ENCODE measurements at places on chromosomes 4 and X.

GRCh38 chr4:187019896-187020295 lies 296.2 kb upstream of the FAT1 start:
- DNase-seq = no peak

DNA sequence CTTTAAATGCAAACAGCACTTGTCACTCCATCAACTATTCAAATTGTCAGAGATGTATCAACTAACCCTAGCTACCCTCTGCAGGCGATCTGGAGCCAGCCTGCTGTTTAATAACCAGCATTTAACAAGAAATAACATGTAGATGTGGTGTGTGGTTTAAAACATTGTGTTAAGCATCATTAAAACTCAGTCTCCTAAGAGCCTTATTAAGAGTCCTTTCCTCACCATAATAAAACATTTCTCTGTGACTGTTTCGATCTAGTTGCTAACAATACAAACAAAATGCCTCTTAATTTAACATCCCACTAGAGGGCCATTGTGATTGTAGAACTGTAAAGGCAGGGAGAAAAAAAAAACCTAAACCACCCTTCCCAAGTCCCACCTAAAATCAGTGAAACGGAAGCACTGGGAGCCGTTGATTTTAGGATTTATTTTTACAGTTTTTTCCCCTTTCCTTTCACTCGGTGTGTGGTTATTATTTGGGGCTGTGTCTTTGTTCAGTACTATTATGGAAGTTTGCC lies 708.6 kb downstream of the C4orf33 start:
- no peak for DNase-seq

GRCh38 chr4:86506591-86506990 lies 87.5 kb upstream of the PTPN13 start:
- no peak for DNase-seq

- DNase-seq = no peak
Measured at GRCh38 chr4:102809190-102809589, 18.2 kb downstream of the UBE2D3 start.

DNA sequence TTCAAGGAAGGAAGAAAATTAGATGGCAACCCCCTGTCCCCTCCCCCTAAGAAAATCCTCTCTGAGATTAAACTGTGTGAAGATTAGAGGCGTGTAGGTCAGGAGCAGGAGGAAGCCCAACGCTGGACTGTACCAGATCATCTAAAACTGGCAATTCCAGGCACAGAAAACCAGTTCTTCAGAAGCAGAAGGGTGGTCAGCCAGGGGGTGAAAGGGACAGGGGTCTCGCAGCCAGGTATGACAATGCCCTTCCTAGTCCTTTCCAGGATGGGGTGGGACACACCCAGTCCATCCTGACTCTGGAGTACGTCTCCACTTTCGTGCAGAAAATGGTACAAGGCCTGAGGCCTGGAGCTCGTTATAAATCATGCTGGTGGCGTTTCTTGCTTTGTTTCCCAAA lies 3.3 kb upstream of the RHOH start:
- no peak for DNase-seq

- DNase-seq = no peak
Measured at GRCh38 chrX:1835056-1835455, 220.2 kb downstream of the ASMT start.

- no peak for DNase-seq
Measured at GRCh38 chr4:68277627-68278026, 32.1 kb upstream of the TMPRSS11B start.

DNA sequence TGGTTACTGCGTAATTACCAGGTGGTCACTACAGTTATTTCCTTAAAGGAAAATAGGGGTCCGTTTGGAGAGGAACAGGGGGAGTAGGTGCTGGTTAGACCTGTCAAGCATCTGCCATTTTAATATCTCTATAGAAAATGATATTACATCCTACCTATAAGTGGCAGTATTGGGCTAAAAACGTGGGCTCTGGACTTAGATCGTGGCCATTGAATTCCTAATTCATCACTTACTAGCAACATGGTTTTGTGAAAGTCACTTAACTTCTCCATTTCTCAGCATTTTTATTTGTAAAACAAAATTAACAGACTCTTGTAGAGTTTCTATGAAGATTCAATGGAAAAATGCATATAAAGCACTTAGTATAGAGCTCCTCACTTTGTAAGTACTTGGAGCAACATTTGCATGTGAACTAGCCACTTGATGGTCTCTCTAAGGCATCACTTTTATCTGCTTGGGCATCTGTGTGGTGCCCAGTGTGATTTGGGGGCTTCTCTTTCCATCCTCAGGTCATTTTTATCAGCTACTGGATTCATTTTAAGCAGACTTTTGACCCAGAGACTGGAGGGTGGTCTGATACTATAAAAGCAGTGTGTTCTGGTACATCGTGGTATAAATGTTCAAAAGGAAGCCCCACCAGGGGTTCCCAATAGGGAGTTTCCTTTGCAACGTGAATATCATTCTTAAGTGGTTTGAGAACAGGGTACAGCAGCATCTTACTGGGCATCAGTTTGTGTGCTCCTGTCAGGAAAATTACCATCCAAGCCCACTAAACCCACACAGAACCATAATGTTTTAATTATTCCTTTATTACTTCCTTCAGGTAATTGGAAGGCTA lies 42.7 kb upstream of the RASSF6 start:
- no peak for DNase-seq

Data from putamen (tissue), 1 donor.